ENCODE measurements at places on chromosomes 2 and 18. TPM values are rescaled to one million over a fixed set of nuclear protein-coding genes. Genes with fewer than 3 reads are reported as not detected.

- DNase-seq = no peak
Observed at GRCh38 chr18:25164211-25164847, 187.6 kb downstream of the ZNF521 start.

DNA sequence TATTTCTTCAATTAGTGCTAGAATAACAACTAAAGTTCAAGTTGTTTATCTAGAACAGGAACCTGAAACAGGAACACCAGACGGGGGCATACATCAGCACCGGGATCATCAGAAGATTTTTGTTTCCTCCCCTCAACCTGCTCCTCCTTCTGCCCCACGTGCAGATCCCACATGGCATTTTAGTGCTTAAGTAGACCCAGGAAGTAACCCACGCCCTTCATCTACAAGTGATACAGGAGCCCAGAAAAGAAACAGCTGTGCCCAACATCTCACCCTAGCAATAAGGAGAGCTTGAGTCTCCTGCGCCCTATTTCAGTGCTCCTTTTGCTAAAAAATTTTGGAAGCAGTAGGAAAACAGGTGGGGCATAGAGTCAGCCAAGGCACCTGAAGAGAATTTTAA, 5.2 kb downstream of the ZNF385B start:
- no peak for DNase-seq

TMEM198 gene
- 2.3 TPM for total RNA-seq

LIMS1 gene
- total RNA-seq = 101 TPM

- no peak for DNase-seq
Observed at GRCh38 chr2:233021771-233022170, 8.7 kb upstream of the NGEF start.
